HFFc6 (cell line): ENCODE measurements at places on chromosomes 5 and 9.

DNA sequence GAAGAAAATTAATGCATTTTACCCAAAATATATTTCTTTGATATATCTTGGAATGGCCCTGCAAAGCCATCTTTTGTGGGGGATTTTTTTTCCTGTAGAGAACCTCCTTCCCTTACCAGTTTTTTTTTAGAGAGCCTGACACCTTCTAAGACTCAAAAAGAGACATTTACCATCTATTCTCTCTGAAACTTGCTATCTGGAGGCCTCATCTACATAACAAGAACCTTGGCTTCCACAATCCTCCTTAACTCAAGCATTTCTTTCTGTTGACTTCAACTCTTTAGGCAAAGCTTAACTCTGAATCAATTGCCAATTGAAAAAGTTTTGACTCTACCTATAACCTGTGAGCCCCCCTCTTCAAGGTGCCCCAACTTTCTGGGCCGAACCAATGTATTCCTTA is 6.2 kb downstream of the SLC45A2 start:
- no peak overlapping the region for H3K4me3 ChIP-seq
- no peak for DNase-seq
- H3K27ac ChIP-seq, result no peak overlapping the region
- H3K27me3 ChIP-seq, result peaks cover 7% of the 10 kb centered on the region

GRCh38 chr5:135149956-135150723 is 116.1 kb upstream of the PITX1 start:
- no peak for DNase-seq
- H3K36me3 ChIP-seq, result no peaks in the 10 kb centered on the region
- no peak overlapping the region for H3K27ac ChIP-seq
- H3K4me3 ChIP-seq, result no peak overlapping the region
- peaks cover 11% of the 10 kb centered on the region for H3K4me1 ChIP-seq
- peaks cover 11% of the 10 kb centered on the region for H3K27me3 ChIP-seq

GRCh38 chr5:173664154-173664526 is 47.7 kb upstream of the BOD1 start:
- no peaks in the 10 kb centered on the region; the same call in 1 of the 2 replicates for H3K36me3 ChIP-seq
- no peak for DNase-seq
- H3K27me3 ChIP-seq, result no peaks in the 10 kb centered on the region; the same call in 1 of the 2 replicates
- peaks cover 5% of the 10 kb centered on the region; the same call in 1 of the 2 replicates for H3K4me1 ChIP-seq
- H3K4me3 ChIP-seq, result peak overlapping the region; percentile 54

DNA sequence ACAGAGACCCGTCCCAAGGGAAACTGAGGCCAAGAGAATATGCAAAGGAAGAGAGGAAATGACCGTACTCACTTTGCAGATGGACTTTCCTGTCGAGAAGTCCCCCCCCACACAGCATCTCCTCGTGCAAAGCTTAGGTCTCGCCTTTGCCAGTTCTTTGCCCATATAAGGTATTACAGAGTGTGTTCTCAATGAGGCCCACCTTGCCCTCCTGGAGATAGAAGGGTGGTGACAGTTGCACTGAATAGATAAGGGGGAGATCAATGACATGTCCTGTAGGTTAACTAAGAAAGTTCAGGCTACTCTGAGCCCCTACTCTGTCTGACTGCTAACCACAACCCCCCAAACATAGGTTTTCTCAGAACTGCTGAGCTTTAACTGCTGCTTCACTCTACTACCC is 68.2 kb upstream of the SPTLC1 start:
- H3K27me3 ChIP-seq, result no peaks in the 10 kb centered on the region; the same call in 1 of the 2 replicates
- H3K4me1 ChIP-seq, result peaks cover 22% of the 10 kb centered on the region
- H3K27ac ChIP-seq, result no peak overlapping the region
- no peak overlapping the region for H3K4me3 ChIP-seq
- DNase-seq, result no peak

DNA sequence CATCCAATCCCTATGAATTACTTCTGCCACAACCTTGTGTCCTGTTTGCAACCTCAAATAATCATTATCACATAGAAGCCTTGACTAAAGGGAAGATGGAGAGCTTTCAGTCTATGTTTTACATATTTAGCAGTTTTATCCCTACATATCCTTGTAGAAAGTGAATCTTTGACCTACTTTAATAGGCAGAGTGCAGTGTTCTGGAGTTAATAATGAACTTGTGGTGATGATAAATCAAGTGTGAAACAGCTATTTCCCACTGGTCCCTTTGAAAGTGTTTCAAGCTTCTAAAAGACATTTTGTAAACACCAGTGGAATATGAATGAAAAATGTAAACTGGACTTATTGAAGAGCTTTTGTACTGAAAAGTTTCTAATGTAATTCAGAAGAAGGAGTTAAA is 406.7 kb downstream of the GABRG2 start:
- no peak overlapping the region for H3K4me3 ChIP-seq
- H3K36me3 ChIP-seq, result no peaks in the 10 kb centered on the region
- no peaks in the 10 kb centered on the region for H3K27me3 ChIP-seq
- H3K4me1 ChIP-seq, result no peaks in the 10 kb centered on the region

DNA sequence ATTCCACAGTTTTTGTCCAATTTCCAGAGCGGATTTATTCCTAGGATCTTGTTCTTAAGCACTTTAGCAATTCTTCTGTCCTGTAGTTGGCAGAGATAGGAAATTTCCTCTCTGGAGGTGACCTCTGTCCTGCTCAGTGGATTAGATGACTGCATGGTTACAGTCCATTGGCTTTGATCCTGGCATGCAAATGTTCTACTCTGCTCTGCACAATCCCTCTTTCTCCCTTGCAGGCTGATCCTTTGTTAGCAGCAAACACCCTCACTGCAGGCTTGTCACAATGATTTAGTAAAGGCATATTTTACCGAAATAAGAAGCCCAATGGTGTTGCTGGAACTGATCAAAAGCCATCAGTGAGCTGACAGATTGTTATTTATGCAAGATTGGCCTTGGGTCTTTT is 243.8 kb downstream of the COX7C start:
- no peaks in the 10 kb centered on the region for H3K36me3 ChIP-seq
- no peak overlapping the region for H3K27ac ChIP-seq
- H3K4me1 ChIP-seq, result no peaks in the 10 kb centered on the region
- no peaks in the 10 kb centered on the region for H3K27me3 ChIP-seq
- no peak for DNase-seq

- H3K27ac ChIP-seq, result peak overlapping the region; percentile 98
- H3K36me3 ChIP-seq, result peaks cover 67% of the 10 kb centered on the region
- DNase-seq, result no peak
Observed at GRCh38 chr9:127523312-127523851, 72.1 kb downstream of the LRSAM1 start.

- DNase-seq, result peak; percentile 75
- H3K4me3 ChIP-seq, result no peak overlapping the region
- H3K27me3 ChIP-seq, result peaks cover 27% of the 10 kb centered on the region
- H3K4me1 ChIP-seq, result peaks cover 8% of the 10 kb centered on the region
- H3K27ac ChIP-seq, result no peak overlapping the region
Observed at GRCh38 chr9:34540827-34541226, 18.0 kb upstream of the ENHO start.

DNA sequence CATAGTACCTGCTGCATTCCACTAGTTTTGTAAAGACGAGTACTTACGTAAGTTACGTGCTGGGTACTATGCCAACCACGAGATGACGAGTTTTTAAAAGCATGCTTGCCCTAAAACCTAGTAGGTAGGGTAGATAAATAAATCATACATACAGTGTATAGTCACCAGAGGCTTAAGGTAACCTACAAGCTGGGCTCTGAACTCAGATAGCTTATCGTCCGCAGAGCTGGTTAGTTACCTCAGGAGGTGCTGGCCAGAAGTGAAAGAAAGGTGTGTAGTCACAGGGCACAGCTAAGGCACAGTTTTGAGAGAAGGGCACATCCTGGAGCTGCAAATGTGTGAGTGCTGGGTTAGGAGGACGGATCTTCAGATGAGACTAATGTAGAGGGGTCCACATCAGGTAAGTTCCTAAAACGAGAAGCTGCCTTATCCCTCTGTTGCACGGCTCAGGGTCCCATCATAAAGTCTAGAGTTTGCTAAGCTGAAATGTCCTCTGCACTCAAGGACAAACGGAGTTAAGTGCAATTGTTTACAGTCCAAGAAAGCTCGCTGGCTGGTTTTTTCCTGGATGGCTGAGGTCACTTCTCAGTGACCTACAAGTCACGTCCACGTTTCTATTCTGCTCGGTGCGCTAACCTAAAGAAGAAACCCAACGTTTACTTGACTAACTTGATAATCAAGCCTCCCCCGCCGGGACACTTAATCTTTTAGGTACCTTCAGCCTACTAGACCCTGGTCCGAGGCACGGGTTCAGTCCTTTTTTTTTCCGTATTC is 1.1 kb upstream of the SNX24 start:
- no peaks in the 10 kb centered on the region for H3K27me3 ChIP-seq
- no peak for DNase-seq
- peak overlapping the region; percentile 95 for H3K4me3 ChIP-seq
- H3K27ac ChIP-seq, result peak overlapping the region; percentile 95
- peaks cover 42% of the 10 kb centered on the region for H3K4me1 ChIP-seq

DNA sequence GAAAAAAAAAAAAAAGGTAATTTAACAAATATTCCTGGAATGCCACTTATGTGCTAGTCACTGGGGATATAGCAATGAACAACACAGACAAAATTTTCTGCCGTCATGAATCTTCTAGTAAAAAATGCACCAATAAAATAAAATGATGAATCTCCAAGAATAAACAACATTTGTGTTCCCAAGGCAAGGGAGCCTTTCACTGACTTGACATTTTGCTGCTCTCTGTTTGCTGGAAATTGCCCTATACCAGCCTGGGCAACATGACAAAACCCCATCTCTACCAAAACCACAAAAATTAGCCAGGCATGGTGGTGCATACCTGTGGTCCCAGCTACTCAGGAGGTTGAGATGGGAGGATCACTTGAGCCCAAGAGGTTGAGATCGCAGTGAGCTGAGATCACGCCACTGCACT is 64.5 kb upstream of the ERBIN start:
- no peaks in the 10 kb centered on the region for H3K27me3 ChIP-seq
- DNase-seq, result peak; percentile 100
- peaks cover 10% of the 10 kb centered on the region for H3K36me3 ChIP-seq

DNA sequence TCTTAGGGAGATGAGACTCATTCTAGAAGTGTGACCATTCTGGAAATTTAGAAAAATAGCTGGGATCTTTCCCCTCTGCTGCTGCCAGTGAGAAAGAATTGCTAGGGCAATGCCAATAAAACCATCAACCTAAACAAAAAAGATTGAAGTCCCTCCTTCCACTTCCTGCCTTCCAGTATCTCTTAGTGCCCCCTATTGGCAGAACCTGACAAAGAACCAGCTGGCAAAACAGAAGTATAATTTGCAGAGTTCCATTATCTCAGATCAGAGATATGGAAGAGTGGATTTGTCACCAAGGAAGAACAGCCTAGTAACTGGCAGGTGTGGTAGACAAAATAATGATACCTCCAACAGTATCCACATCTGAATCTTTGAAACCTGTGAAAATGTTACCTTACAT is 13.8 kb upstream of the PLCXD3 start:
- H3K27me3 ChIP-seq, result no peaks in the 10 kb centered on the region
- no peak overlapping the region for H3K27ac ChIP-seq
- H3K36me3 ChIP-seq, result peaks cover 4% of the 10 kb centered on the region; the same call in 1 of the 2 replicates
- no peak overlapping the region for H3K4me3 ChIP-seq
- DNase-seq, result no peak

DNA sequence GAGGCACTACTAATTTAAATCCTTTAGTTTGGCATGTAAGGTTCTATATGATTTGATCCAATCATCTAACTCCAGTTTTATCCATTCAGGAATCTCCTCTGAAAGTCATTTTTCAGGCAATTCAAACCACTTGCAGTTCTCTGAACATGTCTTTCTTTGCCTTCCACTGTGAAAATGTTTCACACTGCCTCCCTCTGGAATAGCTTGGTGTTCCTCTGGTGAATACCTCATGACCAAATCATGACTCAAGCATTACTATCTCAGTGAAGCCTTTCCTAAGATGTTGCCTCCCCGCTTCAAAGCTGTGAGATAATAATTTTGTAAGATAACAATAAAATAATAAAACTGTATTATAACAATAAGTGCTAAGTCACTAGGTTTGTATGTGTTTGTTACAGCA is 981.1 kb downstream of the DTWD2 start:
- H3K27me3 ChIP-seq, result no peaks in the 10 kb centered on the region; the same call in 1 of the 2 replicates
- H3K4me1 ChIP-seq, result peaks cover 6% of the 10 kb centered on the region
- DNase-seq, result peak; percentile 12
- H3K27ac ChIP-seq, result no peak overlapping the region
- no peak overlapping the region for H3K4me3 ChIP-seq
- no peaks in the 10 kb centered on the region for H3K36me3 ChIP-seq

- no peaks in the 10 kb centered on the region for H3K4me1 ChIP-seq
- no peak for DNase-seq
- H3K36me3 ChIP-seq, result 0 out of 2 replicates have a peak, but pooled peaks cover 5% of the 10 kb centered on the region
- no peak overlapping the region for H3K4me3 ChIP-seq
- H3K27ac ChIP-seq, result no peak overlapping the region
- H3K27me3 ChIP-seq, result peaks cover 36% of the 10 kb centered on the region
Observed at GRCh38 chr5:1529498-1529897, 5.7 kb upstream of the LPCAT1 start.

- no peak overlapping the region for H3K4me3 ChIP-seq
- peaks cover 17% of the 10 kb centered on the region for H3K4me1 ChIP-seq
- peaks cover 2% of the 10 kb centered on the region; the same call in 1 of the 2 replicates for H3K27me3 ChIP-seq
- peaks cover 28% of the 10 kb centered on the region for H3K36me3 ChIP-seq
- no peak for DNase-seq
Observed at GRCh38 chr5:73892218-73892617, 266.2 kb downstream of the ARHGEF28 start.

DNA sequence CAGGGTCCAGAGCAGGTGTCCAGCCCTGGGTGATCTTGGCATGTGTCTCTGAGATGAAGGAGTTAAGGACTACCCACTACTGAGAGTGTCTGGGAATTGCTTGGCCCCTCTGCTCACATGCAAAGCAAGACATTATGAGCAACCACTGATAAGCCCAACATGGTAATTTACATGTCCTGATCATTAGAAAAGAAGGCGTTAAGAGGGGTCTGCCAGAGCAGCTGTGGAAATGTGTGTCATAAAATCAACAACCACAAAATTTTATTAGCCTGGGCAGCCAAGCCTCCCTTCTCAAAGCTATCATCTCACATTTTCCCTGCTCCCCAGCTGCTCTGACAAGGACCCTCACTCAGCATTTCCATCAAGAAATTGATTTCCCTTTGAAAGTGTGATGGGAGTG is 351.0 kb downstream of the SPOCK1 start:
- no peak overlapping the region for H3K4me3 ChIP-seq
- H3K36me3 ChIP-seq, result no peaks in the 10 kb centered on the region
- no peak for DNase-seq

DNA sequence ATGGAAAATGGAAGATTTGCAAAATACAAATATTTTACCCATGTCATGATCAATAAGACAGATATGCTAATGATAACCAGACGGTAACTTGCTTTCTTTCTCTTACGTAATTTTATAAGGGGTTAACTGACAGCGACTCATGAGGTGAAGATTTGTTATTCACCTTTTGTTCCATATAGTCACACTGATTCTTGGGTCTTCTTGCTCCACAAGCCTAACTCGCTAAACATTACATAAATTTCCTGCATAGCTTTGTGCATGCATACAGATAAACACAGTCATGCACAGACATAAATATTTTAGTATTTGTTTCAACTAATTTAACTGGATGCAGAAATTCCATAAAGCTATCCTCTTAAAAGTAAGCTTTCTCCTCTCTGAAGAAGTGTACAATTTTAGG is 225.9 kb downstream of the VPS13A start:
- no peak for DNase-seq
- peaks cover 29% of the 10 kb centered on the region for H3K36me3 ChIP-seq
- H3K27ac ChIP-seq, result no peak overlapping the region
- H3K27me3 ChIP-seq, result peaks cover 2% of the 10 kb centered on the region; the same call in 1 of the 2 replicates
- peaks cover 25% of the 10 kb centered on the region for H3K4me1 ChIP-seq
